ENCODE measurements at places on chromosomes 6 and 20. TPM values are rescaled to one million over a fixed set of nuclear protein-coding genes. Genes with fewer than 3 reads are reported as not detected.

LHFPL5 gene
- not detected for total RNA-seq

DNA sequence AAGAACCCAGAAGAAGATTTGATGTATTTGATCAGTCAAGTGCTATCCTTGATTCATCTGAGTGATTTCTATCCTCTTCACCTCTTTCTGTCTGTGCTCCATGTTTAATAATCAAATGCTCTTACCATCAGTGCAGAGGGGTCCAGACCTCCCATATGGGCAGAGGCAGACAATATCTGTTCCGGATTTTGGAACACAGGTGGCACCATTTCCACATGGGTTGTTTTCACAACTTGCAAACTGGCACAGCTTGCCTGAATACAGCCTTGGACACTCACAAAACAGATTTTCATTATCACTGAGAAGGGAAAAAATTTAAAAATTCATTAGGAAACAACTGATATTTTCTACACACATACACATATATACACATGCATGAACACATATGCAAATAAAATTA lies 228.5 kb downstream of the PHF3 start:
- DNase-seq: no peak

PI16 gene
- total RNA-seq: not detected

C6orf163 gene
- 2.6 TPM for total RNA-seq

DNA sequence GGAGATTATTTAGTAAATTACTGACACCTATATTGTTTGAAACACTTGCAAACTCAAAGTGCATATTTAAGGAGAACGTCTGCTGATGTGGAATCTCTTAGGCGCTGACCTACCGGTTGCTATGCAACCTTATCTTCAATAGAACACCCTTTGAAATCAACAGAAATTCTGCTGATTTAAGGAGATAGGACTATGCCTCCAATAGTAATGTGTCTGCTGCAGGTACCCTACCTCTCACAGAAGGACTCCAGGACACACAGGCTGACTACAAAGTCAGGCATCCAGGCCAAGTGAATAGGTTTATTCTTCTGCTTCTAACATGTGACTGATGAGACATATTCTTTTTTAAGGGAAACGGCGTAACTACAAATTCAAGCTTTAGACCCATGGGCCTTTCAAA lies 311.7 kb downstream of the CBLN4 start:
- no peak for DNase-seq

- no peak for DNase-seq
Measured at GRCh38 chr20:6029538-6029937, 24.3 kb downstream of the LRRN4 start.

- DNase-seq: no peak
Measured at GRCh38 chr6:1763404-1763803, 153.7 kb downstream of the FOXC1 start.

FOXP4 gene
- 6.9 TPM for total RNA-seq

SLPI gene
- not detected for total RNA-seq

GRCh38 chr20:34522969-34523871 lies 7.0 kb downstream of the DYNLRB1 start:
- DNase-seq: peak; percentile 69

- DNase-seq: no peak
Measured at GRCh38 chr6:9192405-9192909, 757.1 kb upstream of the SLC35B3 start.

DNA sequence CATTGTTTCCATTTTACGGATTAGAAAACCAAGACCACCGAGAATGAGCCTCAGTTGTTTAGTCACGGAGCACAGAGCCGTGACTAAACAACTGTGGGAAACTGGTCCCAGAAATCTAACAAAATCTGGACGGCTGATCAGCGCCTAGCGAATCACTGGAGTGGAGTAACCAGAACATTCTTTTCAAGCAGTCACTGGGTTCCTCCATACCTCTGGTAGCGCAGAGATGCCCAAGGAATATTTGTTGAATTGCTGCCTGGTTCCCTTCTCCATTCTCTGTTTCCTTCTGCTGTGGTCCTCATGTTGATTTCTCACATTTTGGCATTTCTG lies 62.0 kb downstream of the GPX5 start:
- DNase-seq: peak; percentile 37

SDHAF4 gene
- total RNA-seq: 56.4 TPM

- DNase-seq: peak; percentile 74
Measured at GRCh38 chr6:80214436-80215022, 108.1 kb downstream of the BCKDHB start.

DNA sequence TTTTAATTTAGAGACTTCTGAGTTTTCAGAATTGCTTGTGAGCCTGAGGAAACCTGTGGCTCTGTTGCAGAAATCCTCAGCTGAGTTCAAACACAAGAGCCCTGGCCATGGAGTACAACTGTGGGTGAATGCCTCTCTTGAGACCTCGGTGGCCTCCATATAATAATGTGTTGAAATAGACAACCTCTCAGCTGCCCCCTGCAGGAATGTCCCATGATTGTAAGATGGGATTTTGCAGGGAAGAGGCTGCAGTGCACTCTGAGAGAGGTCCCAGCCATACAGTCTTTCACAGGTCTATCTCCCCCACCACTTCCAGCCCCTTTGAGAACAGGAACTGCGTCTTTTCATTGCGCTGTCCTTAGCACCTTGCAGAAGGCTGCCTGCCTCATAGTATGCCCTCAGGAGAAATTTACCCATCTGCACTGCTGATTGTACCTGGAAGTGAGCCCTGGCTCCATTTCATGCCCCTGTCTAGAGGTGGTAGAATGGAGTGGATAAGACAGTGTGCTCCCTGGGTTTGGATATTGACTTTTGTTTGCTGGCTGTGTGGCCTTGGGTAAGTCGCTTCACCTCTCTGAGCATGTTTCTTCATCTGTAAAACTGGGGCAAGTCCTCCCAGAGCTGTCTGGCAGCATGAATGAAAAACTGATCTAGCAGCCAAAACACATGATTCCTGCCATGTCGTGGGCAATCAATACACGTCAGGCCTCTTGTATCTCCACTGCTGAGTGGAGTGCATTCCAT lies 16.8 kb upstream of the CDH22 start:
- peak; percentile 60 for DNase-seq

GRCh38 chr20:18197382-18198070 lies 59.9 kb downstream of the KAT14 start:
- DNase-seq: no peak

DNA sequence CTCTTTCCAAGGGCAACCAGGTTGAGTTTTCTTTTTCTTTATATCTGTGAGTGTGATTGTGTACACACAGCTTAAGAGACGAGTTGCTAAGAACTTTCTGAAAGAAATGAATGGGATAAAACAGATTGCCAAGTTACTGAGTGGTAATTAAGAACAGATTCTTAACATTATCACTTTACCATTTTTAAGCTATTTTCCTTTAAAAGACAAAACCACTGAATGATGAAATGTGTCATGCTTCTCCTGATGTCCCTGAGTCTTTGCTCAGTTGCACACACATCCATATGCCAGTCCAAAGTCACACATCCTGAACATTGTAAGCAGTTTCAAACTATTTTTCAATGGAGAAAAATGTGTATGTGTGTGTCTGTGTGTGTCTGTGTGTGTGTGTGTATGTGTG lies 5.5 kb upstream of the DAAM2 start:
- DNase-seq: no peak

DNA sequence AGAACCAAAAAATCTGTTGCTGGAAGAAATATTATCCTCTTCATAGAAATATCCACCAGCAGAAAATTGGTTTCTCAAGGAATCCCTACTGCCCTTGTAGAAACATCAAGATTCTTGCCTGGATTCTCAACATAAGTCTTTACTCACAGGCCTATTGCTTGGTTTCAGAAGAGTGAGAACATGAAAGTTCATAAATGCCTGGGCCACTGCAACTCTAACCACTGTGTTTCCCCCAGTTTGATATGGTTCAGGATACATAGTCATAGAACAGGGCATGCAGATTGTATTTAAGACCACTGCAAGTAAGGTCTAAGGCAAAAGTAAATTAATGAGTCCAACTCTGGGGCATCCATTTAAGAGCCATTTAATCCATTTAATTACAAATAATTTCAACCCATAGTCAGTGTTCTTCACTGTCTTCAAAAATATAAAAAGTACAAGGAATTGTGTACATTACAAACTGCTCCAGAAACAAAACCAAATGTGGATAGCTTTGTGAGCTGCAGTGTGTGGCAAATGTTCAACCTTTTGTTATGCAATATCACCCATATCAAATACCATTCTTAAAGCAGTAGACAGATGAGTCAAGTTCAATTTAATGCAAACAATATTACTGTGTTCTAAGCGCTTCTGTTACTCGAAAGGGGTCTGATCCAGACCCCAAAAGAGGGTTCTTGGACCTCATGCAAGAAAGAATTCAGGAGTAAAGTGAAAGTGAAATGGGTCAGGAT lies 83.3 kb downstream of the OPRM1 start:
- DNase-seq: no peak

DNA sequence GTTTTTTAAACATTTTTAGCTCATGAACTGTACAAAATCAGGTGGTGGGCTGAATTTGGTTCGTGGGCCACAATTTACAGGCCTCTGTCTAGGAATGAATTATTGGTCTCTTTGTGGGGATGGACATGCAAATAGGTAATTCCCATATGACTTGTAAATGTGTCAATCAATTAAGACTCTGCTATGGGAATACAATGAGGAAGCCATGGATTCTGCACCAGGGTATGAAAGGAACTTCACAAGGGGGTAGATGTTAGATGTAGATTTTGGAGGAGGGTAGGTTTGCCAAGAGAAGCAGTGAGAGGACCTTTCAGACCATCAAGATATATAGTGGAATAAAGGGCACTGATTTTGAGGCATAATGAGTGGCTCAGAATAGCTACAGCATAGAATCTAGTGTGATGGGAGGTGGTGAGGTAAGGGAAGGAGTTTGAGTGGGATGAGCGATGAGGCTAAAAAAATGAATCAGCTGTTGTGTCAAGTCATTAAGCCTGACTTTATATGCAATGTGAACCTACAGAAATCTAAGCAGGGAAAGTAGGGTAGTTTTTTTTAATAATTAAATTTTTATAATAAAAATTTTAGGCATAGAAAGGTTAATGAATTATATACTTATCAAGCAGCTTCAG lies 32.6 kb upstream of the RNF182 start:
- no peak for DNase-seq

DNA sequence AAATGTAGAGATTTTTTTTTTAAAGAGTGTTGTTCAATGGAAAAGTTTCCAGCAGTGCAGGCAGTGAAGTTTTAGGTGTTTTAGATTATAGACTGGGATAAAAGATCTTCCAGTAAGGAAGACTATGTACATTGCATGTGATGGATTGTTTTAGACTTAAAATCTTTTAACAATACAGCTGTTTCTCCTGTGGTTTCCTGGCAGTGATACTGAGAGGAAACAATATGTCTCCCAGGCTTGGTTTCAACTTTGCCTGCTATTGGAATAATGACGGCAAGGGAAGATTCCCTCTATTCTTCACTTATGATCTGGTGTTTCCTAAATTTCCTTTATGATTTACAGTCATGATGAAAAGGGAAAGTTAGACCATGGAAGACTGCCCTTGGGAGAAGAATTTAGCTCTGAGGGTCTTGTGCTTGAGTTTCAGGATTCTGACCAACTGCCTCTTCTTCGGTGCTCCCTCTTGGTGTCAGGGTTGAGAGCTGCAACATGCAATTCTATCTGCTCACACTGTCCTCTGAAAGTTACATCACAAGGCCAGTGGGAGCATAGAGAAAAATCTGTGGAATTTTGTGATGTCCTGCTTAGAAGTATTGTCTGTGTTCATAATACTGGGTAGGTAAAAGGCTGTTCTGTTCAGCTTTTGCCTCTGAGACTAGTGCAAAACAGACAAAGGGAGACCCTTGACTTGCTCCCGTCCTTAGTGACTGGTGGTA lies 262.8 kb upstream of the MAN1A1 start:
- no peak for DNase-seq

GRCh38 chr6:37258405-37259105 lies 611 bp upstream of the TMEM217 start:
- DNase-seq: no peak

DLK2 gene
- total RNA-seq: not detected

- DNase-seq: peak; percentile 14
Measured at GRCh38 chr6:105713474-105714118, 310.7 kb upstream of the PREP start.

OOEP gene
- total RNA-seq: not detected

DNA sequence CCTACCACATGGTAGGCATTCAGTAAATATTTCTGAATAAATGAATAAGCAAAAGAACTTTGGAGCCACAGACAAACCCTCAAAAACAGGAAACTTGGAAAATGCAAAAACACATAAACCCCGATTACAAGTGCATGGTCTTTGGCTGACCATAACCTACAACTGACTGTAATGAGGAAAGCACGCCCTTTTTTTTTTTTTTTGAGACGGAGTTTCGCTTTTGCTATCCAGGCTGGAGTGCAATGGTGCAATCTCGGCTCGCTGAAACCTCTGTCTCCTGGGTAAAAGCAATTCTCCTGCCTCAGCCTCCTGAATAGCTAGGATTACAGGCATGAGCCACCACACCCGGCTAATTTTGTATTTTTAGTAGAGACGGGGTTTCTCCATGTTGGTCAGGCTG lies 11.9 kb upstream of the LATS1 start:
- no peak for DNase-seq

GRCh38 chr6:53009056-53009455 lies 14.0 kb upstream of the GSTA4 start:
- DNase-seq: no peak

ZBTB12 gene
- total RNA-seq: 25.6 TPM

UBR2 gene
- 24.4 TPM for total RNA-seq

GRCh38 chr6:41531591-41532582 lies 14.3 kb upstream of the FOXP4 start:
- DNase-seq: no peak

HEY2 gene
- 1.1 TPM for total RNA-seq

NHLRC1 gene
- not detected for total RNA-seq

GRCh38 chr6:98947411-98948292 lies at the start of gene FBXL4:
TSS of gene FBXL4 (minus strand) at chr6:98947946. CDS start at chr6:98926988, 20,958 bp downstream.
- peak; percentile 95 for DNase-seq

GRCh38 chr6:26195924-26196845 lies 109.0 kb downstream of the HFE start:
- DNase-seq: peak; percentile 48

DNA sequence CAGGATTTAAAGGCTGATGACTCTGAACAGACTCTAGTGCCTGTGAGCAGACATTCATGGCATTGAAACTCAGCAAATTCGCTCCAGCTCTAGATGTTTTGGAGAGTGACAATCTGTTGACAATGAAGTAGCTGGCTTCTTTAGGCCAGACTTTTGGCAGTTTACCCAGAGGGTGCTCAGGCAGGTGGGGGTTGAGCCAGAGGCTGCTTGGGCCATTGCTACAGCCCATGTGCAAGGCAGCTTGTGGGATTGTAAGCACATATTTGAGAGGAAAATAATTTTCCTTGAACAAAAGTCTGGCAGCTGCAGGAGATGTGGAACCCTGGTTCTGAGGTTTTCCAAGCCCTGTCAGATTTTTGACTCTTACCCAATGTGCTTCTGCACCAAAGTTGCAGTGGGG lies 311.6 kb downstream of the CDC5L start:
- DNase-seq: no peak

FAM83C gene
- total RNA-seq: not detected

IL17F gene
- not detected for total RNA-seq

TRIM40 gene
- total RNA-seq: not detected

DNA sequence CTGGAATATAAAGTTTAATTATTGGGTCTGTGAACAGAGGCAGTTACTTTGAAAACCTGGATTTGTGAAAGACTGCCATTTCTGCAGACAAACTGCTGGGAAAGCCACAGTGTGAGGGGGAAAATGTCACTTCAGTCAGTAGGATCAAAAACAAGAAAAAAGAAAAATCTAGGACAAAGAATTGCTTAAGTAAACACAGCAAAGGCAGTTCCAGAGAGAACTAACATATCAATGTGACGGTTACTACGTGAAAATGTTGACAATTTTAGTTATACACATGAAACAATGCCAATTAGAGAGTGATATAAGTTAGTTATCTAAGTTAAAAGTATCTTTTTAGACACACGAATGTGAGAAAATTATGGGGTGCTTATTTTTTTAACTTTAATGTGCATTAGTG lies 270.4 kb upstream of the RUNX2 start:
- DNase-seq: no peak

Measured in neural progenitor cell (in vitro differentiated cells).